ENCODE measurements at places on chromosomes 7 and 10.
A peak's percentile ranks its signal among the peaks of the same experiment; 100 is the strongest.

DNA sequence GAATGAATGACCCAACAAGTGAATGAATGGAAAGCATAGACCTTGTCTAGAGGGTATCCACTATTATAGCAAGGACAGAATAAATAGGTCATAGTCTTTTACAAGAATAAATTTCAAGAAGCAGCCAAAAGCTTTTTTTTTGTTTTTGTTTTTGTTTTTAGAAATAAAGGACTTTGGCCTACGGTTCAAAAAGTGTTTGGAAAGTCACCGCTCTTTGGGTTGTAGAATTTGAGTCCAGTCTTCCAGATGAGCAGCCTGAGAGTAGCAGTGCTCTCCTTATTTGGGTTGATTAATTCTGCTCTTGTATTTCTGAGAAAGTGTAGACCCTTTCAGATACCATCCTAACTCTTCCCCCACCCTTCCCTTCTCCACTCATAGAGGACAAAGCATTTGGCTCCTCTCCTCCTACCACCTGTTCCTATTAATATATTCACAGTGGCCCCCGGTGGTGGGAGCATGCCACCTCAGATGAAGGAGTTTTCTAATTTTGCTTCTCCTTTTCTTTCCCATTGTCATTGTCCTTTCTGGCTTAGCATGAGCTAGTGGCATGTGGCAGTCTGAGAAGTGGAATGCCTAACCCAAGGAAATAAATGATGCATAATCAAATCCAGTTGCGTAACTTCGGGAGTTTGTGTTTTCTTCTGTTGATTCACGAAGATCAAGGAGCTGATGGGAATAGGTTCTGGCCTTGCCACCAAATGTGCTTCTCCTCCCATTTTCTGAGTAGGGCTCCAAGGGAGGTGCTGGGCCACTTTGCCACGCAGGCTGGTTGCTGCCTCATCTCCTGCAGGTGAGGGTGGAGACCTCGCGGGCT lies 114.7 kb downstream of the CHN2 start:
- no peak for DNase-seq

DNA sequence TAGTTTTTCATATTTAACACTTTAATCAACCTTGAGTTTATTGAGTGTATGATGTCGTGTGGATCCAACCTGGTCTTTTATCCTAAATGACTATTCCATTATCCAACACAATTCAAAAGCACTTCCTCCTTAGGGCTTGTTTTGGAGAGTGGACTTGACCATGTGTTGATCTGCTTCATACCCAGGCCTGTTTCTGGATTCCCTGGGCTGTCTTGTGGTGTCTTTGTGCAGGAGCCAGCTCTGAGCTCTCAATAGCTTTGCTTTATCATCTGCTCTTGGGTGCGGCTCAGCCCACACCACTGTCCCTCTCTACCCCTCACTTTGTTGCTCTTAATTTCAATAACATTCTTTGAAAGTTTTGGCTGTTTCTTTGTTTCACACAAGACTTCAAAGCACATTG lies 70.9 kb upstream of the CHST15 start:
- DNase-seq, result peak; percentile 15

- DNase-seq, result no peak
Measured at GRCh38 chr10:23195846-23196600, 3.9 kb downstream of the PTF1A start.

DNA sequence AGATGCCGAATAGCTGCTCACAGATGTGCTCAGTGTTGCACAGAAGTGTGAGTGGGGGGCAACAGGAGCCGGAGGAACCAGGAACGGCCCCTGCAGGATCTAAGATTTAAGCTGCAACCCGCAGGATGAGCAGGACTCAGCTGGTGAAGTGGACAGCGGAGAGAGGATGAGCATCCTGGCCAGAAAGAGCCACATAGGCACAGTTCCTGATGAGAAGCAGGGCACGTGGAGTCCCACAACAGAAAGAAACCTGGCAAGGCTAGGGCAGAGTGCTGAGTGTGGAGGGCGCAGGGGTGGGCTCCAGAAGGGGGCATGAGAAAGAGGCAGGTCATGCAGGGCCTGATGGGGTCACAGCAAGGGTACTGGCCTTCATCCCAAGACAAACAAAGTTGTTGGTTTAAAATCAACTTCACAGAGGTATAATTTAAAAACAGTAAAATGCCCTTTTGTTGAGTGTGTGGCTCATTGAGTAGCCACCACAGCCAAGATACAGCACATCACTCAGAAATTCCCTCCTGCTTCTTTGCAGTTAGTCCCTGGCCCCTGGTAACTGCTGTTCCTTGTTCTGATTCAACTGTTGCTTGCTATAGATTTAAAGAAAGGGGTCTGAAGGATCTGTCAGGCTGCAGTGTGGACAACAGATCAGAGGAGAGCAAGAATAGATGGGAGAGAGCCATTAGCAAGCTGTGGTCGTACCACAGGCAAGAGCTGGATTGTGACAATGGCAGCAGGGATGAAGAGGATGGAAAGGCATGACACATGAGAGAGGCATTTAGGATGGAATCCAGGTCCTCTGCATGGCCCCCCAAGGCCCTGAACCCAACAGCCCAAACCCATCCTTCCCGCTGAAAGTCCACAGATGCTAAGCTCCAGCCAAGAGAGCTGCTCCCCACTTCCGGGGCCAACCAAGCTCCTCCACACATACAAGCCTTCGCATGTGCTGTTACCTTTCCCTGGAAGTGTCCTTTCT lies 53.1 kb upstream of the OSBPL3 start:
- DNase-seq, result no peak

- no peak for DNase-seq
Measured at GRCh38 chr10:48594371-48594770, 10.5 kb downstream of the ARHGAP22 start.

Measured in natural killer cell treated with Interleukin-12 subunit alpha and Interleukin-12 subunit beta and Interleukin-15 and Interleukin-18, amount 100 ng/mL, for 72 hours (primary cell).